ENCODE measurements at places on chromosomes 4 and X. TPM values are rescaled to one million over a fixed set of nuclear protein-coding genes. Genes with fewer than 3 reads are reported as not detected.

DNA sequence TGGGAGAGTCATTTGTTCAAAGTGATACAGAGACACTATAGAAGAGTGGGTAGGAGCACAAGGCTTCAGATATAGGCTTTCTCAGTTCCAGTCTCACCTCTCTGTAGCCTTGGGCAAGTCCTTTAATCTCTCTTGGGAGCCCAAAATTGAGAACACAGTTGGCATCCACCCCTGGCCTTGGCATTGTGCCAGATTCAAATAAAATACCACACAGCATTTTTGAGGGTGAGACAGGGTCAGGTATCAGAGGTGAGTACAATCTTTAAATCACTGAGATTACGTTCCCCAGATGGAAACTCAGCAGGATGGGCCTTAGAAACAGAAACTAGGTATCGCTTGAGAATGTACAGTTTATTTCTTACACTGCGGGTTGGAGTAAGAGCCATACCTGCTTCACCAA, 25.2 kb upstream of the SMIM10L2A start:
- H3K4me3 ChIP-seq: no peak overlapping the region
- no peak for DNase-seq
- H3K36me3 ChIP-seq: no peaks in the 10 kb centered on the region
- H3K4me1 ChIP-seq: peaks cover 8% of the 10 kb centered on the region

DNA sequence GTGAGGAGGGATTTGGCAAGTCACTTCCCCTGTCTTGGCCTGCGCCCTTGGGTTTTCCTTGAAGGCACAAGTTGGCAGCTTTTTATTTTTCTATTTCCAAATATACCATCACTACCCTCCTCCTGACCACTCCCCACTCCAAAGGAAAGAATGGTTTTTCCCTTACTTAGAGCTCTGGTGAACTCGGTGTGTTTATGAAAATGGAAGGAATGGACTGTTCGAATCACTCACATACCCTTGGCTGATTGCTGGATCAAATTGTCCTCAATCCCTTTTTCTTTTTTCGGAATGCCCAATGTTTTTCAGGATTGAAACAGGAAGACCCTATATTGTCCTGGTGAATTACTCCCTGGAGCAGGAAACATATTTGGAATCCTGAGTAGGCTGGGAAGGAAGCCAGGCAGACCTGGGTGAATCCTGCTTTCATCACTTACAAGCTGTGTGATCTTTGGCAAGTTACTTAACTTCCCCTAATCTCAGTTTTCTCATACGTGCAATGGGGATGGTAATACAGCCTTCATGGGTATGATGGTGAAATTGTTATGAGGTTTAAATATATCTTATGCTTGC, 70.7 kb downstream of the RTL5 start:
- no peaks in the 10 kb centered on the region for H3K36me3 ChIP-seq
- H3K27me3 ChIP-seq: peaks cover 7% of the 10 kb centered on the region
- no peak for DNase-seq
- H3K4me3 ChIP-seq: no peak overlapping the region

- H3K27me3 ChIP-seq: no peaks in the 10 kb centered on the region
- no peak overlapping the region for H3K4me3 ChIP-seq
- no peaks in the 10 kb centered on the region for H3K36me3 ChIP-seq
- DNase-seq: no peak
- no peaks in the 10 kb centered on the region for H3K4me1 ChIP-seq
- no peak overlapping the region for H3K27ac ChIP-seq
Measured at GRCh38 chr4:65868096-65868824, 198.0 kb upstream of the EPHA5 start.

GRCh38 chr4:4866124-4866865, 6.8 kb downstream of the MSX1 start:
- H3K4me1 ChIP-seq: peaks cover 24% of the 10 kb centered on the region
- peaks cover 71% of the 10 kb centered on the region for H3K27me3 ChIP-seq
- peak overlapping the region; percentile 46 for H3K4me3 ChIP-seq
- no peaks in the 10 kb centered on the region for H3K36me3 ChIP-seq

GRCh38 chr4:139851133-139851532, 185.5 kb downstream of the MGST2 start:
- no peaks in the 10 kb centered on the region for H3K36me3 ChIP-seq
- no peak for DNase-seq
- peaks cover 17% of the 10 kb centered on the region for H3K27me3 ChIP-seq
- H3K4me3 ChIP-seq: no peak overlapping the region

DNA sequence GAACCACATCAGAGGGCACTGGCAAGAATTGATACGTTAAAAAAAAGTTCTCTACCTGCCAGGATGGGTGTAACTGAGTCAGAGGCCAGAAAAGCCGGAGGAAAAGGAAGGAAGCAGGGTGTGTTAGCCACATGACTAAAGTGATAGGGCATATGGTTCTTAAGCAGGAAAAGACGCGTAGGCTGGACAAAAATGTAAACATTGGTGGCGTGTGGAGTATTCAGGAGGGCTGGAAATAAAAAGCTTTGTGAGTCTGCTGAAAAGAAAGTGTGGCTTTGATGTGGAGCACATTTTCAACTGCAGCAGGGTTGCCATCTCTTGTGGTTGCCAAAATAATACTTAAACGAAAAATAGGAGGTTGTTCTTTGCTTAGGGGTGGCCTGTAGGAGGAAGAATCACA, 186.5 kb upstream of the RPL34 start:
- peak overlapping the region; percentile 77 for H3K27ac ChIP-seq
- peak; percentile 47 for DNase-seq
- peaks cover 46% of the 10 kb centered on the region for H3K4me1 ChIP-seq

- no peak overlapping the region for H3K4me3 ChIP-seq
- no peak overlapping the region for H3K27ac ChIP-seq
- no peaks in the 10 kb centered on the region for H3K36me3 ChIP-seq
Measured at GRCh38 chr4:20249333-20249732, 2.4 kb upstream of the SLIT2 start.

- H3K4me3 ChIP-seq: no peak overlapping the region
- H3K27ac ChIP-seq: no peak overlapping the region
- no peaks in the 10 kb centered on the region for H3K36me3 ChIP-seq
Measured at GRCh38 chr4:185600801-185601434, 65.6 kb upstream of the PDLIM3 start.

The NSUN7 gene
- total RNA-seq: 0.23 TPM

The CAPN6 gene
- not detected for total RNA-seq

GRCh38 chrX:46953597-46953996, 41.4 kb downstream of the JADE3 start:
- H3K27ac ChIP-seq: no peak overlapping the region
- peaks cover 19% of the 10 kb centered on the region for H3K4me1 ChIP-seq
- no peak for DNase-seq
- H3K36me3 ChIP-seq: no peaks in the 10 kb centered on the region
- no peak overlapping the region for H3K4me3 ChIP-seq

The TLR3 gene
- total RNA-seq: not detected

The PRICKLE3 gene
- total RNA-seq: 23.0 TPM

The PRIMPOL gene
- 24.3 TPM for total RNA-seq

DNA sequence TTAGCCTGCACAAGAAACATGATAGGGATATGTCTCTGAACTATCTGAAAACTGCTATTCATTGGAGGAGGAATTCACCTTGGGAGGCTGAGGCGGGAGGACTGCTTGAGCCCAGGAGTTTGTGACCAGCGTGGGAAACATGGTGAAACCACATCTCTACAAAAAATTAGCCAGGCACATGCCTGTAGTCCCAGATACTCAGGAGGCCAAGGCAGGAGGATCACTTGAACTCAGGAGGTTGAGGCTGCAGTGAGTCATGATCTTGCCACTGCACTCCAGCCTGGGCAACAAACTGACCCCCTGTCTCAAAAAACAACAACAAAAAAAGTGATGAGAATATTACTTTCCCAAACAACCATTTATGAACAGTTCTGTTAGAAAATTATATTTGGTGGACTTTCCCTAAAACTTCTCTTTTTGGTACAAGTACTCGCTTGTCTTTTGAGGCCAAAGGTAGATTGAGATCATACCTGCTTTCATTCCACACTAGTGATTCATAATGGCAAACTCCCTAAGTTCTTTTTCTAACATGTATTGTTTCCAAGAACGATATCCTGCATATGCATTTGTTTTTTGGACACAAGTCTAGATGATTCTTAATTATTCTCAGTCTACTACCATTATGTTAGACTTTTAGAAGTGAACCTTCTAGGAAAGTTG, 33.4 kb downstream of the METTL14 start:
- H3K4me3 ChIP-seq: no peak overlapping the region
- no peak for DNase-seq
- peaks cover 11% of the 10 kb centered on the region for H3K36me3 ChIP-seq
- H3K27me3 ChIP-seq: no peaks in the 10 kb centered on the region
- no peaks in the 10 kb centered on the region for H3K4me1 ChIP-seq

DNA sequence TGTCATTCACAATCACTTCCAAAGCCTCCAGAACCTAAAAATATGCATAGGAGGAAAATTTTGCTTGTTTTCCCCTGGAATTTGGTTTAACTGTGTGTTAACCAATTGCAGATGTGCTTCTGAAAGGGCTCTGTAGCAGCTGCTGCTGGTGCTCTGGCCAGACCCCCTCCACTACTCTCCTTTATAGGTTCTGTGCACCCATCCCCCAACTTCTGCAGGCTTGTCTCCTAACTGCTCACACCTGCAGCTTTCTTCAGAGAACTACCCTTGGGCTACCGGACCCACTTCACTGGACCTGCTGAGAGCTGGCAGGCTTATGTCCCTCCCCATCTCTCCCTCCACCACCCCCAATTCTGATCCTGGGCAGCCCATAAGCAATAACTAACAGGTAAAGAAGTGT, 662.1 kb upstream of the DIPK2B start:
- peaks cover 7% of the 10 kb centered on the region for H3K4me1 ChIP-seq
- DNase-seq: no peak
- H3K27ac ChIP-seq: no peak overlapping the region
- H3K4me3 ChIP-seq: no peak overlapping the region
- H3K27me3 ChIP-seq: no peaks in the 10 kb centered on the region

DNA sequence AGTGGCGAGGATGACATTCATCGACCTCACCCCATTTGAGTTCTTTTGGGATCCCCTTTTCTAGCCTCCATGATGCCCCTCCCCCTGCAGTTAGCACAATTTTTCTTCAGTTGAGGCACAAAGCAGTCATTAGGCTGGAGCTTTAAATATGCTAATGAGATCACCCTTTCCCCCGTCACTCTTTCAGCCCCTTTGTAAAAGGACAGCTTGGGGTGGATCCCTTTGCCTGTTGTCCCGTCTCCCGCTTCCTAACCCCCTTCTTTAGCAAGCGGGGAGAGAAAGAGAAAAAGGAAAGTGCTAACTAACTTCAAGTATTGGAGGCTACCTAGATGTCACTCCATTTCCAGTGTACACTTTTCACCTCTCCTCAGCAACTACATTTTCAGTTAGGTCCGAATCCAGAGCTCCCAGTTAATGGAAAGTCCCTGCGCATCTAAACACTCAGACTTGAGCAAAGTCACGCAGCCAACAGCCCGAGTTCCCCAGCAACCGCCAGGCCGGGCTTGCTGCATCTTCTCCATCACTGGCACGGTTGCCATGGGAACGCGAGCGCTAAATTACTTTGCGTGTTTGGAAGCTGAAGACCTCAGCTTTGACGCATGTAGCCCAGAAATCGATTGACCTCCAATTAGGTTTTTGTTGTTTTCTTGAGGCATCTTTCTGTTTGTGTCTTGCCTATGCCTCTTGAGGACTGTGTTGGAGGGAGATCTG, 76.8 kb downstream of the RTL5 start:
- no peaks in the 10 kb centered on the region for H3K27me3 ChIP-seq
- DNase-seq: no peak
- H3K27ac ChIP-seq: no peak overlapping the region
- H3K4me1 ChIP-seq: no peaks in the 10 kb centered on the region
- no peak overlapping the region for H3K4me3 ChIP-seq

DNA sequence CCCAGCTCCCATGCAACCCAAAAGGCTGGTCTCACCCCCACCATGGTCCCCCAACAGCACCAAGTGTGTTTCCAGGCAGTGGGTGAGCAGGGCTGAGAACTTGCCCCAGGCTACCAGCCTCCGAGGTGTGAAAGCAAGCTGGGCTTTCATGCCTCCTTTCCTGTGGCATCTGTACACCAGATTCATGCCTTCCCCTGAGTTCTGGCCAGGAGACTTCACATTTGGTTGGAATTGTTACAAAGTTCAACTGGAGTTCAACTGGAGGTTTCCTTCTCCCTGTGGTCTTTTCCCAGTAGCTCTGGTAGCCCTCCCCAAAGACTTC, 77.6 kb upstream of the RAB40AL start:
- H3K36me3 ChIP-seq: peaks cover 3% of the 10 kb centered on the region
- DNase-seq: no peak
- no peaks in the 10 kb centered on the region for H3K4me1 ChIP-seq
- no peak overlapping the region for H3K27ac ChIP-seq
- H3K27me3 ChIP-seq: no peaks in the 10 kb centered on the region

The PGM2 gene
- total RNA-seq: 54.1 TPM

The VCX gene
- not detected for total RNA-seq

DNA sequence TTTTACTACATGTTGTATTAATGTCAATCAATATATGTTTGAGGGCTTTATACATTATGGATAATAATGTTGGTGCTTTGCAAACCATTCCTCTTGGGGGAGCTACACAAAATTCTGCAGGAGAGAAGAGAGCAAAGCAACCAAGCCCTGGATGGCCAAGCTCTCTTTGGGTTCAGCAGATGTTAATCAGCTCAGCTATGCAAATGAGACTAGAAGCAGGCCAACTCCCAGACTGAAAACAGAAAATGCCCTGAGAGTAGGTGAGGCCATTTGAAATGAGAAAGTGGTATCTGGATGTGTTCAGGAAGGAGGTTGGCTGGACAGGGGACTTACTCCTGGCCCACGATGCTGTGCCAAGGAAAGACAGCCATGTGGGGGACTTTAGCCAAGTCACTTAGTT, 387.0 kb downstream of the BCOR start:
- no peaks in the 10 kb centered on the region for H3K4me1 ChIP-seq
- no peak overlapping the region for H3K27ac ChIP-seq
- no peaks in the 10 kb centered on the region for H3K36me3 ChIP-seq
- no peak overlapping the region for H3K4me3 ChIP-seq
- no peaks in the 10 kb centered on the region for H3K27me3 ChIP-seq

GRCh38 chrX:386239-386767, 404 bp downstream of the PPP2R3B start:
- H3K4me3 ChIP-seq: peak overlapping the region; percentile 88
- peaks cover 3% of the 10 kb centered on the region for H3K36me3 ChIP-seq
- H3K4me1 ChIP-seq: peaks cover 8% of the 10 kb centered on the region
- H3K27me3 ChIP-seq: no peaks in the 10 kb centered on the region
- peak; percentile 63 for DNase-seq
- H3K27ac ChIP-seq: no peak overlapping the region

GRCh38 chr4:35526456-35526855, 717.9 kb downstream of the ARAP2 start:
- no peak for DNase-seq
- no peaks in the 10 kb centered on the region for H3K4me1 ChIP-seq
- H3K27me3 ChIP-seq: no peaks in the 10 kb centered on the region
- no peaks in the 10 kb centered on the region for H3K36me3 ChIP-seq
